ENCODE measurements at places on chromosomes 5 and 9.

GRCh38 chr9:126875756-126876510, 15.5 kb downstream of the ZBTB34 start:
- ATAC-seq: no peak

- no peak for ATAC-seq
These were observed 24.7 kb upstream of the ACOT12 start for GRCh38 chr5:81418606-81419005.

GRCh38 chr9:121589986-121590385, 61.4 kb upstream of the DAB2IP start:
- ATAC-seq: no peak

GRCh38 chr9:18480662-18481093, 6.7 kb downstream of the ADAMTSL1 start:
- peak; percentile 33 for ATAC-seq

GRCh38 chr9:77909306-77909705, 122.3 kb downstream of the GNAQ start:
- 0 out of 3 replicates have a peak, but pooled peaks have one; percentile 30 for ATAC-seq
